ENCODE measurements at places on chromosomes 3 and 15. TPM values are rescaled to one million over a fixed set of nuclear protein-coding genes. Genes with fewer than 3 reads are reported as not detected.

DPPA4 gene
- total RNA-seq: not detected

CLRN1 gene
- not detected for total RNA-seq

BNC1 gene
- not detected for total RNA-seq

DNA sequence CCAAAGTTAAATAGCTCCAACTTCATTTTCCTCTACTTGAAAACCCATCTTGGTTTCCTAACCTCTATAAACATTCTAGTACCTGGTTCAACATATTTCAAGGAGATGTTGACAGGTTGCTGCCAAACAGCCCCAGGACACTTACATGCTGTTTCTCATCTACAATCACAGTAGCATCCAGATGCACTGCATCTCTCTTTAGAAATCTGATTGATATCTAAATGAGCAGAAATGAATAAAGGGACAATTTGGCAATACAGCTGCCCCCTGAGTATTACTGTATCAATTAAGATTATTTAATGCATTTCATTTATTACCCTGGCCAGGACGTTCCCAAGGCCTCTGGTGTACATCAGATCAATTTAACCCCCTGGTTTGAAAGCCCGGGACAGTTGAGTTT, 74.0 kb downstream of the SSR3 start:
- no peak for DNase-seq

GRCh38 chr15:36644191-36644896, 64.9 kb downstream of the CDIN1 start:
- DNase-seq: no peak

- DNase-seq: no peak
These were observed 965 bp downstream of the FLNB start for GRCh38 chr3:58009026-58009748.

- DNase-seq: no peak
These were observed 612 bp downstream of the C3orf38 start for GRCh38 chr3:88150371-88150770.

DNA sequence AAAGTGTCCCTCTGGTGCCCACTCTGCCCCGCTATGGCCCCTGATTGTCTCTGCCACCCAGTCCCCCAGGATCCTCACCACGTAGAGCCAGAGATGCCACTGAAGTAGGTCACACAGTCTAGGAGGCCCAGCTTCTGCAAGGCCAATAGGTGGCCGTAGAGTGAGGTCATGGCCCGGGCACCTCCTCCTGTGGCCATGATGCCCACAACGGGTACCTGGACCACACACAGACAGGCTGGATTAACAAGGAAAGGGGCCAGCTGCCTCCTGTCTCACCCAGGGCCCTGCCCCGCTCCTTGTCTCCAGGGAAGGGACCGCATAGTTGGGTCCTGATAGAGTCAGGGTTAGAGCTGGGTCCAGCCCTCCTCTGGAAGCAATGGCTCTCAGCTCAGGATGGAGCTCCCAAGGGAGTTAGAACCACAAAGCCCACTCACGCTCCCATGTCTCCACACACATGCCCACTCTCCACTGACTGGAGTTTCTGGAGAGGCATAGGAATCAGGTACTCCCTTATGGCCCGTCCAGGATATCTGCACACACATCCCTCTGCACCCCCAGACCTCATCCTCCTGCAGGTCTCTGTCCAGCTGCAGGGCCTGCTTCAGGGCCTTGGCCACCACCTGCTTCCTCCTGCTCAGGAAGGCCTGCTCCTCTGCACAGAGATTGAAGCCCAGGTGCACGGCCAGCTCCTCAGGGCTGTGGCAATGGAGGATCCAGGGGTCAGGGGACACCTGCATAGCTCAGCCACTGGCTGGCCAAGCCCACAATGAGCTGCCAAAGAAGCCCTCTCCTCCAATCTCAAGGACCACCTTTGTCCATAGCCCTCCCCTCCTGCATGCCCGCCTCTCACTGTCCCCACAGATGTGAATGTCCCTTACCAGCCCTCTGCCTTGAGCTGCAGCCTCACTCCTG, 13.2 kb downstream of the PLA2G4D start:
- DNase-seq: no peak

DNA sequence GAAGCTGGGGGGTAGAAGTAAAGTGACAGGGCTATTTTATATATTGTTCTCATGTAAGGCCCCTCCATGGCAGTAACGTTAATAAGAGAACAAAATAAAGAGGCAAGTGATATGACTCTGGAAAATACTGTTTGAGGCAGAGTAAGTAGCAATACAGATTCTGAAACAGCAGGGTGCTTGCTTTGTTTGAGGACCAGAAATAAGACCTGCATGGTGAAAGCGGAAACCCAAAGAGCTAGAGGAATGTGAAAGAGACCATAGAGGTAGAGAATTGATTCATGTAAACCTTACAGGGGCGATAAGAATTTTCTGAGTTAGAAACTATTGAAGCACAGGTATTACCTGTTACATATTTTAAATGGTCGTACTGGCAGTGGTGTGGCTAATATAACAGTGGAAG, 1517.1 kb downstream of the SI start:
- no peak for DNase-seq
